ENCODE measurements at places on chromosomes 2 and 18. TPM values are rescaled to one million over a fixed set of nuclear protein-coding genes. Genes with fewer than 3 reads are reported as not detected.

DNA sequence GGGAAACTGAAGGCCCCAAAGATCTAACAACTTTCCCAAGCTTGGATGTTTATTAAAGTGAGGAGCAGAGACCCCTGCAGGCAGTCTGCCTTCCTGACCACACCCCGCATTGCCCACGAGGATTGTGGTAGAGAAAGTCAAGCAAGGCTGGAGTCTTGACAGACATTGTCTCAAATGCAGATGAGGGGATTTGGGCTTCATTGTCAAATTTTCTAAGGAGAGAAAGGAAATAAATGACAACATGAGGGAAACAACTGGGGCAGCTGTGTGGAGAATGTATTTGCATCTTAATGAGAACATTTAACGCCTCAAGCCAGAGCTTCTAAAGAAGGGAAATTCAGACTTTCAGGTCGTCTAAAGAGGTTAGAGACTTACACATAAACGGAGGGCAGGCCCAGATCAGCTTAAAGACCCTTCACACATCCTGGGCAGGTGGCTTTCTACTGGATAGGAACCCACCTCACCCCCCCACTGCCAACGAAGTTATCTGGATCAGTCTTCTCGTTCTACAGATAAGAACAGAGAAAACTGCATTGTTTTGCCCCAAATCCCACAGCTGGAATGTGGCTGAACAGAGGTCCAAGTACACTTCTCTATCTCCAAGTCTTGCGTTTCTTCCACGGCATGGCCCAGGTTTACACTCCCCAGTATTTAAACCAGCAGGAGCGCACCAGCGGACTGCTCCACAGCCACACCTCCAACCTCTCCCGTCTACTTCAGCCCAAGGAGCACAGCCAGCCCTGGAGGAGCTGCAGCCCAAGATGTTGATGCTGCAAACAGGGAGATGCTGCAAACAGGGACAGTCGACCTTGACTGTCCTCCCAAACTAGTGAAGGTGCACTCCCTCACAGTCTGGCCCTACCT, 16.2 kb upstream of the SCG2 start:
- H3K36me3 ChIP-seq, result no peaks in the 10 kb centered on the region
- DNase-seq, result no peak
- H3K4me1 ChIP-seq, result no peaks in the 10 kb centered on the region
- no peak overlapping the region for H3K4me3 ChIP-seq

DNA sequence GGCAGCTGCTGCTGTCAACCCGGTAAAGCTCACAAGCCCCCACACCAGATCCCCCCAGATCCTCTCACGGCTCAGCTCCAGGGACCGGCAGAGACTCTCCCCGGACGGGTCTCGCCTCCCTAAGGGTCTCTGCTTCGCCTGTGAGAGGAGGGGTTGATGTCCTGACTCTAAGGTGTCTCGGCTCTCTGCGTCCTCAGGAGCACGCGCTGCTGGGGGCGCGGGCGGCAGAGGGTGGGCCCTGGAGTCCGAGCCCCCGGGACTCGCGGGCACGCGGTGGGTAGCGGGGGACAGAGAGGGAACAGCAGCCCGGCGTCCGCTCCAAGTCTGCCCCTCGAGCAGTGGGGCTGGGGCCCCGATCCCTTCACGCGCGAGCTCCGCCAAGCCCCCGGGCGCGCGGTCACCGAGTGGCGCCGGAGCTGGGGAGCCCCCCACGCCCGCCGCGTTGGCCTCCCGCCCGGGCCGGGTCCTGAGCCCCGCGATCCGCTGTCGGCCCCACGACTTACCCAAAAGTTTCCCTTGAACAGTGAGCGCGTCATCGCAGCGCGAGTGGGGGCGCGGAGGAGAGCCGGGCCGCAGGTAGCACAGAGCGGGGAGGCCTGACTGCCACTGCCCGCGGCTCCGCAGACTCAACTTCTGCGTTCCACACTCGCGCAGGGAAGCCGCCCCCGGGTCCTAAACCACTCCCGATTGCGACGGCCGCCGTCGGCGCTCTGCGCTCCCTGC, at the start of gene PSTPIP2:
Gene PSTPIP2 (minus strand): TSS at position 608 of the 723 bp plus-strand sequence. CDS start 72 bp downstream, at position 536.
- H3K36me3 ChIP-seq, result no peaks in the 10 kb centered on the region
- H3K4me3 ChIP-seq, result peak within 1 kb of the TSS; percentile 76
- H3K4me1 ChIP-seq, result peaks cover 44% of the 10 kb centered on the region
- peak within 1 kb of the TSS; percentile 62 for H3K27ac ChIP-seq

DNA sequence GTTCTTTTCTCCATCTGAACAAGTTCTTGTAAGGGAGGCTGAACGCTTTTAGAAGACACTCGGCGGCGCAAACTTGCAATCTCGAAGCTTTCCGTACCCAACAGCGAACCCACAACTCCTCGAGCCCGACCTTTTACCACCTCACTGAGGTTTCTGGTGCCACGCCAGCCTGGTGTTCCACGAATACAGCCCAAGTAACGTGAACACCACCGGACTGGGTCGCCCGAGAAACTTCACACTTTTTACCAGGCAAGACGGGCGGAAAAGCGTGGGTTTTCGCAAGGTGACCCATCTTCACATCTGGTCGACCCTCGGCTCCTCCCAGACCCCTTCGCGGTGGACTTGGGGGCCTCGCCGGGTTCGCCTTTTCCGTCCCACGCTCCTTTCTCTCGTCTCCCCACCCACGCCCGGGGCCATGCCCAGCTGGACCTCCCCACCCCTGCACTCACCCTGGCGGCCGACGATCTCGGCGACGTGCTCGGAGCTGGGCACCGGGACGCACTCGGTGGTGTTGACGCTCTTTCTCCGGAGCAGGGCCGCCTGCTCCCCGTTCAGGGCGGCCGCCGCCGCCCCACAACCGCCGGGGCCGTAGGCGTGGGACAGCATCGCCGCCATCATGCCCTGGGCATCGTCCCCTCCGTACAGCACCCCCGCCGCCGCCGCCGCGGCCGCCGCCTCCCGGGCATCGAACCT, 1.2 kb downstream of the MEX3C start:
- H3K36me3 ChIP-seq, result no peaks in the 10 kb centered on the region
- H3K4me1 ChIP-seq, result peaks cover 40% of the 10 kb centered on the region
- DNase-seq, result peak; percentile 47
- no peaks in the 10 kb centered on the region for H3K27me3 ChIP-seq
- peak overlapping the region; percentile 76 for H3K4me3 ChIP-seq

DNA sequence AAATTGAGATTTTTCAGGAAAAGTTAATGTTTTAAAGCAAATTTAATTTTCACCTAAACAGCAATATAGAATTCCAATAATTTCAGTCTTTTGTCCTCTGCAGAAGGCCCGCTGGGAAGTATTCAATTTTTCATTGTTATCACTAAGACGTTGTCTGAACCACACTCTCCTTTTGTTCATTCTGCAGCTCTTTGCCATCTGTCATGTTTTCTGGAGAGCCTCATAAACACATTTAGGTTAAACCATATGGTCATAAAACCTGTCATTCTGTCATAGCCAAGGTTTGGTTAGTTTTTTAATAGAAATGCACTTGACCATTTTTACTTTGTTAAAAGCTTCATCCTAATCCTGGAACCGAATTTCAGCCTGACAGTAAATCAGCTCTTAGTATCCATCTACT, 54.0 kb upstream of the PGAP1 start:
- H3K27ac ChIP-seq, result no peak overlapping the region
- H3K4me3 ChIP-seq, result no peak overlapping the region

The IL1R2 gene
- not detected for total RNA-seq

The ASB18 gene
- not detected for total RNA-seq

GRCh38 chr18:32767400-32767799, 5.4 kb downstream of the KLHL14 start:
- DNase-seq, result no peak
- peaks cover 10% of the 10 kb centered on the region for H3K27me3 ChIP-seq
- peaks cover 4% of the 10 kb centered on the region for H3K4me1 ChIP-seq
- no peak overlapping the region for H3K27ac ChIP-seq

The RFX8 gene
- 1.2 TPM for total RNA-seq

The DUSP2 gene
- 33.4 TPM for total RNA-seq

The NDUFAF7 gene
- total RNA-seq, result 37.9 TPM

The ALPI gene
- not detected for total RNA-seq

GRCh38 chr2:238169048-238169707, 10.4 kb downstream of the ERFE start:
- H3K4me3 ChIP-seq, result no peak overlapping the region
- no peaks in the 10 kb centered on the region for H3K27me3 ChIP-seq
- H3K4me1 ChIP-seq, result no peaks in the 10 kb centered on the region
- no peak overlapping the region for H3K27ac ChIP-seq
- peaks cover 48% of the 10 kb centered on the region for H3K36me3 ChIP-seq
- no peak for DNase-seq

The PRSS56 gene
- total RNA-seq, result not detected

All from CD4-positive, alpha-beta memory T cell (primary cell).